ENCODE measurements at places on chromosomes 12 and 14. TPM values are rescaled to one million over a fixed set of nuclear protein-coding genes. Genes with fewer than 3 reads are reported as not detected.
A peak's percentile ranks its signal among the peaks of the same experiment; 100 is the strongest.

SSPN gene
- 15.1 TPM for total RNA-seq

FBLN5 gene
- 119 TPM for total RNA-seq

TTC9 gene
- 0.07 TPM for total RNA-seq

FGF23 gene
- not detected for total RNA-seq

ITGA7 gene
- total RNA-seq, result 1.7 TPM

GRCh38 chr12:113030875-113031525, 25.5 kb upstream of the DTX1 start:
- peaks cover 14% of the 10 kb centered on the region for H3K27me3 ChIP-seq
- H3K27ac ChIP-seq, result no peak overlapping the region
- H3K4me1 ChIP-seq, result no peaks in the 10 kb centered on the region

DNA sequence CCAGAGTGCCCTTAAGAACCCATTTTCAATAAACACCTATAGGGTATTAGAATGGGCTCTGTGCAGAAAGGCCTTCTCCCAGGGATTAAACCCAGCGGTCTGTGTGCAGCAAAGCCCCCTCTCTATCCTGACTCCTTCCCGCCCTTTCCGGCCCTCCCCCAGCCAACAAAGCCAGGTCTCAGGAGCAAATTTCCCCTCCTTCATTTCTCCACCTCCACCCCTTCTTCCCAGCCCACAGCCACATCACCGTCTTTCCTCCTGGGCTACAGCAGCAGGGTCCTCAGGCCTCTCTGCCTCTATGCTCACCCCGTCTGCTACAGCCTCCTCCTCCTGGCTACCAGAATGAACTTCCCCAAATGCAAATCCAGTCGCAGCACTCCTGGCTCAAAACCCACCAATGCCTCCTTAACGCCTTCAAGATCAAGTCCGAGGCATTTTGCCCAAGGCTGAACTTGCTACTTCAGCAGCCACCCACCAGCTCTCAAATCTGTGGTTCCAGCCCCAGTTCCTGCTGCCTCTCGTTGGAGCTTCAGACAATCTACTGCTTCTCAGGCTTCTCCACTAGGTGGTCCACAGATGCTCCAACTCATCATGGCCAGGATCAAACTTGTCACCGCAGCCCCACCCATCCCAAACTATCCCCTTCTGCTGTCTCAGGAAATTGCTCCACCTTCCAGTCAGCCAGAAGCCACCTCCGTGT, 134.8 kb downstream of the BCL11B start:
- no peak overlapping the region for H3K4me3 ChIP-seq
- H3K27ac ChIP-seq, result no peak overlapping the region
- peaks cover 15% of the 10 kb centered on the region for H3K27me3 ChIP-seq
- no peaks in the 10 kb centered on the region for H3K36me3 ChIP-seq
- no peaks in the 10 kb centered on the region for H3K4me1 ChIP-seq

DNA sequence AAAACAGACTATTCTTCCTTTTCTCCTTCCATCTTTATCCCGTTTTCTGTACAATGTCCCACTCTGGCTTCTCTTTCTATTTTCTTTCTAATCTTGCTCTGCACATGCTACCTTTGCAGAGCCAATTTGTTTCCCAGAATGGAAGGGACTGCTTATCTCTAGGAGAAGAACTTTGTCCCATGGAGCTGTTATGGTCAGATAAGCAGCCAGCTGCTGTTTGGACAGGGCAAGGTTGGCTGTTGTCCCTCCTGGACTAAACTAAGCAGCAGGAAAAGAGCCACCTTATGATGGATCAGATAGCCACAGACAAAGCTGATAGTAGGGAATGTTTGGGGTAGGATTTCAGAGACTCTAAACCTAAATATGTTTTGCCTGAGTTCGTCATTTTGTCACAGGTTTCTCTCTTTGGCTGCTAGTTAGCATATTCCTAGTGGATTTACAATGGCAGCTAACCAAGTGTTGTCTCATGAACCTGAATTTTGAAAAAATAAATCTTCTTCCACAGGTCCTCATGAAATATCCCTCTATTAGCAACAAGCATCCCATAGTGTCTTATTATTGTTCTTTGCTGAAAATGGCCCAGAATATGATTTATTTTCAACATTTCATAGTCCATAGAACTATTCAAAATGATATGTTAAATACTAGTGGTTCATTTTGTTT, 262.8 kb downstream of the SLC16A7 start:
- DNase-seq, result no peak

DNA sequence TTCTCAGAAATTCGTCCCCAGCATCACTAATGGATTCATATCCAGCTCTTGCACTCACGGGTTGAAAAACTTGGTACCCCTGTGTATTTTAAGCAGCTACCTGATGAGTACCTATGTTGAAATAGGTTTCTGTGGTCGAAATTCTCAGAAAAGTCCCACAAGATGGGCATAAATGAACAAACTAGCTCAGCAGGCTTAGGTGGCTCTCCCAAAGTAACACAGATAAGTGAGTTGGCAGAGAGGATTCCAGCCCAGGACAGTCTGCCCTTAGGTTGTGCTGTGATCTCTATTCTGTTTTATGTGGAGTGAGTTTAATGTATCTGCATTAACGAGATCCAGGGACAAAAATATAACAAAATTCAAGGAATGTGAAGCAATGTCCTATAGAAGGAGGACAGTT, 92.3 kb downstream of the RGS6 start:
- no peaks in the 10 kb centered on the region for H3K36me3 ChIP-seq
- no peak overlapping the region for H3K4me3 ChIP-seq
- DNase-seq, result no peak

DNA sequence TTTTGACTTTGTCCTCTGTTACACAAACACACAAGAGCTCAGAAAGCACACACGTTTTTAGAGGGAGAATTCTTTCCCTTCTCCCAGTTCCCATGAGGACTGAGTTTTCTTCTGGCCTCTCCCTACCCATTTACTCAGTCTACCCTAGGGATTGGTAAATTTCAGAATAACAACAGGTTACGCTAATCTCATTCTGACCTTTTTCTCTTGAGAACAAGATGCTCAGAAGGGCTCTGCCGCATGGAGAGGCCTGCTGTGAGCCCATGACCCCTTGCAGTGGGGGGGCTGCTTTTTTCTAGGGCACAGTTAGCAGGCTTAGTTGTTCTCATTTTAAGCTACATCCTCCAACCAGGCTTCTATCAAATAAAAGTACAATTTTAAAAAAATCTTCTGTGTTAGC, 69.5 kb downstream of the GPR135 start:
- DNase-seq, result no peak
- H3K4me1 ChIP-seq, result peaks cover 9% of the 10 kb centered on the region
- H3K27ac ChIP-seq, result no peak overlapping the region
- H3K27me3 ChIP-seq, result no peaks in the 10 kb centered on the region

DNA sequence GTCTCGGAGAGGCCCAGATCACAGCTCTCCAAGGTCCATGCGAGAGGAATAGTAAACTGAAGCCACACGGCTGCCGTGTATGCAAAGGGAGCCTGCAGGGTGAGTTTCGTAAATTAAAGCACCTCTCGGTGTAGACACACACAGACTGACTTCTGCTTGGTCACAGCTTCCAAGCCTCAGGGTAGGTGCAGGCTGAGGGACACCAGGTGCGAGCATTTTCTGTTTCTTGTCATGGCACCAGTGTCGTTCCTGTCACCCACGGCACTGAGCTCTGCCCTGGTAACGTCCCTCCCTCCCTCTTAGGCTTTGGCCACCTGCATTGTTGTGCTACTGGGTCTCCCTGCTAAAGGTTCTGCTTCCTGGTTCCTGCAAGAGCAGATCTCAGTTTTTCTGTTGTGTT, 76.2 kb upstream of the DYNC1H1 start:
- no peak overlapping the region for H3K27ac ChIP-seq
- peaks cover 21% of the 10 kb centered on the region for H3K36me3 ChIP-seq
- no peak for DNase-seq
- no peaks in the 10 kb centered on the region for H3K27me3 ChIP-seq

DNA sequence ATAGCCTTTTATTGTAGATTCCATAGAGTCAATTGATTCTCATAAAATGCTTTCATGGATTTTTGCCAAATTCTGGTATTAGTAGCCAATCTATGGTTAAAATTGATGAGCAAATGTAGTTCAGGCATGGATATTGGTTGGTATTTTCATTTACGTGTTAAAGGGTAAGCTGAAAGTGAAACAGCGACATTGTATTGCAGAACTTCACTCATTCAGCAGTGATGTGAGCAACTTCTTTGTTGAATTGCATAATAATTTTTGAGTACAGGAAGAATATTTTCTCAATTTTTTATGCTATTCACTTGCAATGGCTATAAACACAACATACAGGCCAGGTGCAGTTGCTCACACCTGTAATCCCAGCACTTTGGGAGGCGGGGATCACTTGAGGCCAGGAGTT, 24.2 kb upstream of the FAM222A start:
- H3K36me3 ChIP-seq, result no peaks in the 10 kb centered on the region
- DNase-seq, result no peak
- no peaks in the 10 kb centered on the region for H3K4me1 ChIP-seq
- H3K27me3 ChIP-seq, result peaks cover 20% of the 10 kb centered on the region

GRCh38 chr12:121860257-121860656, 1.6 kb upstream of the HPD start:
- no peak overlapping the region for H3K4me3 ChIP-seq
- H3K27ac ChIP-seq, result no peak overlapping the region
- H3K4me1 ChIP-seq, result peaks cover 28% of the 10 kb centered on the region
- no peak for DNase-seq
- peaks cover 13% of the 10 kb centered on the region for H3K27me3 ChIP-seq

GRCh38 chr12:3603576-3603975, 112.6 kb downstream of the PRMT8 start:
- no peak overlapping the region for H3K4me3 ChIP-seq
- no peak overlapping the region for H3K27ac ChIP-seq
- H3K36me3 ChIP-seq, result no peaks in the 10 kb centered on the region
- no peak for DNase-seq
- H3K4me1 ChIP-seq, result no peaks in the 10 kb centered on the region

DNA sequence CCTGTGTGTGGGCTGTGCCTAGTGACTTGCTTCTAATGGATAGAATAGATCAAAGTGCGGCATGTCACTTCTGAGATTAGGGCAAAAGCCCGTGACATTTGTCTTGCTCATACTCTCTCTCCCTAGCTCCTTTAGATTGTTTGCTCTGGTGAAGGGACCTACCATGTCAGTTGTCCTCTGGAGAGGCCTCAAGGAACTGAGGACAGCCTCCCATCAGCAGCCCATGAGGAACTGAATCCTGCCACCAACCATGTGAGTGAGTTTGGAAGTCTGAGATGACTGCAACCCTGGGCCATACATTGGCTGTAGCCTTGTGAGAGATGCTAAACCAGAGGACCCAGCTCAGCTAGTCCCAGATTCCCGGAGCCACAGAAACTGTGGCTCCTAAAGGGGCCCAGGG, 101.6 kb upstream of the ESRRB start:
- H3K27me3 ChIP-seq, result peaks cover 7% of the 10 kb centered on the region
- H3K27ac ChIP-seq, result no peak overlapping the region
- H3K36me3 ChIP-seq, result no peaks in the 10 kb centered on the region
- H3K4me3 ChIP-seq, result no peak overlapping the region
- no peaks in the 10 kb centered on the region for H3K4me1 ChIP-seq

GRCh38 chr12:65803251-65803650, 21.0 kb upstream of the HMGA2 start:
- peaks cover 22% of the 10 kb centered on the region for H3K36me3 ChIP-seq
- peak overlapping the region; percentile 60 for H3K27ac ChIP-seq
- H3K27me3 ChIP-seq, result no peaks in the 10 kb centered on the region
- peaks cover 53% of the 10 kb centered on the region for H3K4me1 ChIP-seq
- DNase-seq, result no peak

DNA sequence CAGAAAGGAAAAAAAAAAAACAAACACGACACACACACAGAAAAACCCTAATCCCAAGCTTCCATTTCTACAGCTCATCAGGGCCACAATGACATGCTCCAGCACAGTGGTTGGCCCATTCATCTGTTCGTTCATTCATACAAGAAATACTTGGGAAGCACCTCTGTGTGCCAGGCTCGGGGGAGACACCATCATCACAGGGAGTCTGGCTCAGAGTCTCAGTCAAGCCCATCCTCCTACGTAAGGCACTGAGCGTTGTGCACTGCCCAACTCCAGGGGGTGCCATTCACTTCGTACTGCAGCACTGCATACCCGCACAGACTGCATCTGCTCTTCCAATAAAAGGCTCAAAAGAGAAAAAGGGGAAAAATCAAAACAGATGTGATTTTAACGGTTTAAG, 15.3 kb downstream of the VPS37B start:
- H3K27me3 ChIP-seq, result no peaks in the 10 kb centered on the region
- no peak overlapping the region for H3K4me3 ChIP-seq
- H3K36me3 ChIP-seq, result no peaks in the 10 kb centered on the region
- peak; percentile 27 for DNase-seq

All from HFFc6 (cell line).